Caco-2 (cell line): ENCODE measurements at places on chromosomes 1 and 21. TPM values are rescaled to one million over a fixed set of nuclear protein-coding genes. Genes with fewer than 3 reads are reported as not detected.

DNA sequence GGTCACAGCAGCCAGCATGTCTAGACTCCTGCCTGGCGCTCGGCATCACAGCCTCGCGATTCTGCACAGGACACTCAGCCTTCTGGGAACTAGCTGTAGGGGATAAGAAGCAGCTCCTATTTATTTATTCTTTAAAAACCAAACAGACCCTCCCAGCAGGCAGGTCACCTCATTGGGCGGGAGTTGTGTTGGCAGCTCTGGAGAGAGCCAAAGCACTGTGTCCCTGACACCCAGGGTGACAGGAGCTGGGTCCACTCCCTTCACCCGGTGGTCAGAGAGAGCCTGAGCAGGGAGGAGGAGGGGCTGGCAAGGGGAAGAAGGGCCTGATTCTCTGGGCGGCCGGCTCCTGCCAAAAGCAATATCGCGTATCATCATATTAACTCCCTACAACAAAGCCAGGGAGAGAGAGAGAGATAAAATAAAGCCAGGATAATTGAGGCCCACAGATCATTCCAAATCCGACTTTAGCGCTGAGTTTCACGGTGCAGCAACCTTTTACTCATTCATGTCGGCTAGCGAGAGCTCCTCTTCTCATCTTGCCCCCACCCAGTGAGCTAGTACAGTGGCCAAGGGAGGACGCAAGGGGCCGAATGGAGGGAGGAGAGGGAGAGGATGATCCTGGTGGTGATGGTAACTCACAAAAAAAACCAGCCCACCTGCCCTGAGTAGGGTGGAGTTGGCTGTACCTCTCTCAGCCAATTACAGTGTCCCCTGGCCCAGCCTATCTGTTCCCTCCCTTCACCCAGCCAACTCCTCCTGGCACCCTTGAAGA, 79.8 kb upstream of the IFFO2 start:
- peak; percentile 15 for DNase-seq

The GUCA2A gene
- total RNA-seq: 24.1 and 28.8 TPM in 2 replicates

The IL19 gene
- total RNA-seq: not detected in 2 replicates

The PCP4 gene
- total RNA-seq: 4.0 and 4.7 TPM in 2 replicates

- DNase-seq: no peak
These were observed 82.1 kb upstream of the F3 start for GRCh38 chr1:94623560-94624148.

DNA sequence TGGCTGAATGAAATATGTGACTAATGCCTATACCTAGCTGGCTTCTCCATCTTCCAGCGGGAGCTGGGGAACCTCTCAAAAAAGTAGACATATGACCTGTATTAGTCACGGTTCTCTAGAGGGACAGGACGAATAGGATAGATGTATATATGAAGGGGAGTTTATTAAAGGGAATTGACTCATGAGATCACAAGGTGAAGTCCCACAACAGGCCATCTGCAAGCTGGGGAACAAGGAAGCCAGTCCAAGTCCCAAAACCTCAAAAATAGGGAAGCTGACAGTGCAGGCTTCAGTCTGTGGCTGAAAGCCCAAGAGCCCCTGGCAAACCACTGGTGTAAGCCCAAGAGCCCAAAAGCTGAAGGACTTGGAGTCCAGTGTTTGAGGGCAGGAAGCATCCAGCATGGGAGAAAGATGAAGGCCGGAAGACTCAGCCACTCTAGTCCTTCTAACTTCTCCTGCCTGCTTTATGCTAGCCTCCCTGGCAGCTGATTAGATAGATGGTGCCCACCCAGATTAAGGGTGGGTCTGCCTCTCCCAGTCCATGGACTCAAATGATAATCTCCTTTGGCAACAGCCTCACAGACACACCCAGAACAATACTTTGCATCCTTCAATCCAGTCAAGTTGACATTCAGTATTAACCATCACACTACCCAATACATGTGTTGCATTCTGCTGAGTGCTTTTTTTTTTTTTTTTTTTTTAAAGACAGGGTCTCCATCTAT, 19.6 kb downstream of the OLIG1 start:
- DNase-seq: no peak

DNA sequence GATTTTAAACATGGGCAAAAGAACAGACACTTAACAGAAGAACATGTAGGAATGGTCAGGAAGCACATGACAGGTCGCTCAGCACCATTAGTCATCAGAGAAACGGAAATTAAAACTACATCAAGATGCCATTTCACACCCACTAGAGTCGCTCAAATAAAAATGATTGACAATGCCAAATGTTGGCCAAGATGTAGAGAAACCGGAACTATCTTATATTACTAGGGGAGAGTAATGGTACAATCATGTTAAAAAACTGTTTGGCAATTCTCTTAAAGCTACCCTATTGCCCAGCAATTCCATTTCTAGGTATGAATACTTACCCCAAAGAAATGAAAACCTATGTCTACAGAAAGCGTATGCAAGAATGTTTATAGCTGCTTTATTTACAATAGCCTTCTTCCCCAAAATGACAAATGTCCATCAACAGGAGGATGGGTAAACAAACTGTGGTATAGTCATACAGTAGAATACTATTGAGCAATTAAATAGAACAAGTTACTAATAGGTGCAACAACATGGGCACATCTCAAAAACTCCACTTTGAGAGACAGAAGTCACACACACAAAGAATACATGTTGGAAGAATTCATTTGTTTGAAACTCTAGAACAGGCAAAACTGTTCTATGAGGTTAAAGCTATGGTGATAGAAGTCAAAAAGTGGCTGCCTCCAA, 92.8 kb downstream of the ETS2 start:
- DNase-seq: no peak

The GNAT2 gene
- total RNA-seq: not detected in 2 replicates

DNA sequence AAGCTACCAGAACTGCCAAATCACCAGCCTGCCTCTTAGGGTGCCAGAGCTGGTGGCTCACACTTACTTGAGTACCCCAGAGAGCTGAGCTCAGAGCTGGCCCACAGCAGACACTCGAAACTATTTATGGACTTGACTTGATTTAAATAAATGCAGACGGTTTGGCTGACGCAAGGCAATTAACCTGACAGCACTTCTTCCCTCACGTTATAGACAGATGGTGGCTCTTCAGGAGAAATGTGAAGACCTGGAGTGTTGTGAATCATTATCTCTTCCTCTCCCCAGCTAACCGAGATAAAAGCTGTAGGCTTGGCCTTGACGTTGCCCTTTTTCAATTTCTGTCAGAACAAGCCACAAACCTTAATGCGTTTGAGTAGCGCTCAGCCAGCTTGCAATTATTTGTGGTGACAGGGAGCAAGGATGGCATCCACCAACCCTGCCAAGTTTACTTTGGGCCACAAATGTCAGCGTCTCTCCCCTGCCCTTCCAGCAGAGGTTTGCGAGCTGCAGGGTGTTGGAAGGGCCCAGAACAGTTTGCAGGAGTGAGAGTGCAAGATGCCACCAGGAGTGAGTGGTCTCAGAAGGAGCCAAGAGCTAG, 34.0 kb upstream of the BCAR3 start:
- no peak for DNase-seq
